ENCODE measurements at places on chromosomes 3 and 15. TPM values are rescaled to one million over a fixed set of nuclear protein-coding genes. Genes with fewer than 3 reads are reported as not detected.

GRCh38 chr15:89972085-89972484, 29.0 kb upstream of the ZNF710 start:
- no peak overlapping the region for H3K27ac ChIP-seq
- no peaks in the 10 kb centered on the region for H3K36me3 ChIP-seq
- H3K4me3 ChIP-seq = no peak overlapping the region
- H3K4me1 ChIP-seq = peaks cover 7% of the 10 kb centered on the region
- H3K27me3 ChIP-seq = peaks cover 10% of the 10 kb centered on the region

- H3K36me3 ChIP-seq = no peaks in the 10 kb centered on the region
- H3K27me3 ChIP-seq = peaks cover 11% of the 10 kb centered on the region
- peaks cover 29% of the 10 kb centered on the region for H3K4me1 ChIP-seq
- no peak overlapping the region for H3K27ac ChIP-seq
These were observed 45.9 kb downstream of the DAPK2 start for GRCh38 chr15:64000183-64000951.

- H3K4me1 ChIP-seq = peaks cover 9% of the 10 kb centered on the region
- H3K4me3 ChIP-seq = no peak overlapping the region
- no peak overlapping the region for H3K27ac ChIP-seq
- H3K36me3 ChIP-seq = peaks cover 3% of the 10 kb centered on the region
- DNase-seq = no peak
These were observed 78.2 kb downstream of the CMSS1 start for GRCh38 chr3:99895703-99896441.

DNA sequence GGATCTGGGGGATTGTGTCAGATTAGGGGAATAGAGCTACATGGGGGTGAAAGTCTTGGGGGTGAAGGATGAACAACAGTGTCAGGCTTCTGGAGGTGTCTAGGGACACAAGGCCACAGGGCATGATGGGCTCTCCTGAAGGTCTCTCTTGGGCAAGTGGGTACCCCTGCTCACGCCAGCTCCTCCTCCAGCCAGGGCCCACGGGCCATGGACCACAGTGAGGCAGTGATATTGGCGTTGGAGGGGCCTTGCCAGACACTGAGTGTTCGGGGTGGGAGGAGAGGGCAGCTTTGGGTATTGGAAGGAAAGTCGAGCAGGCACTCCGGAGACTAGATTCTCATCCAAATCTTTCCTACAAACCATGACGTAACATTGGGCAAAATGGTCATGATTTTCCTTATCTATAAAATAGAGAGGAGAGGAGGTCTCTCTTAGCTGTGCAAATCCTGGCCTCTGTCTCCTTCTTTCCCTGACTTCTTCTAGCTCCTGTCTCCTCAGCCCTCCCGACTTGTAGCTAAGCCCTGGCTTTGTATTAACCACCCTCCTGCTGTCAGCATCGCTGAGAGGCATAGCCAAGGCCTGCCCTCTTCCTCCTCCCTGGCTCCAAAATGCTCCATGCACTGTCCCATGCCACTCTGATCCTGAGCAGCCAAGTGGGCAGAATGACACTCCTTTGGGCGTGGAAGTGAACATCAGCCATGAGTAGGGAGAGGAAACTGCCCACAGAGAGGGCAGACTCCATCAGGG, 24.0 kb upstream of the SRP14 start:
- no peak overlapping the region for H3K4me3 ChIP-seq
- H3K27ac ChIP-seq = no peak overlapping the region
- no peaks in the 10 kb centered on the region for H3K27me3 ChIP-seq
- peaks cover 27% of the 10 kb centered on the region for H3K4me1 ChIP-seq
- DNase-seq = no peak

DNA sequence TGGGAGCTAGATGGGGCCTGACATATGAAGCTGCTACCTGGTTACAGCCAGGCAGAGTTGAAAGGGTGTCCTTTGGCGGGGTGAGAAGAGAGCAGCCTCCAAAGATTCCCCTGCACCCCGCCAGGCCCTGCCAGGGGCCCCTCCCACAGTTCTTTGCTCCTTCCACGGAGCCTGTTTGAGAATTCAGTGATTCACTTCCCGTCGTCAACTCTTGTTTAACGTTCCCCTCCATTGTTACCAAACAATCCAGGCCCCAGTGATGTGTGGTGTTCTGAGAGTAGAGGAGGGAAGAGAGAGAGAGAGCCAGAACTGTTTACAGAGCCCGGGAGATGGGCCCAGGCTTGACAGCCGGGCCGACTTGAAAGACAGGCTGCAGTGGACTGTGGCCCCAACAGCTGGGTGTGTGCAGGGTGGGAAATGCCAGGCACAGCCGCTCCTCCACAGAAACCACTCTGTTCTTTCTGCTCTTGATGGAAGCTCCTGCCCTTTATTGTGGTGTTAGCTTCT, 81.5 kb downstream of the SMAD3 start:
- DNase-seq = no peak
- H3K4me1 ChIP-seq = peaks cover 73% of the 10 kb centered on the region
- peak overlapping the region; percentile 83 for H3K27ac ChIP-seq
- H3K27me3 ChIP-seq = no peaks in the 10 kb centered on the region
- peaks cover 6% of the 10 kb centered on the region for H3K36me3 ChIP-seq

- H3K4me3 ChIP-seq = no peak overlapping the region
- no peaks in the 10 kb centered on the region for H3K27me3 ChIP-seq
- DNase-seq = no peak
- H3K36me3 ChIP-seq = peaks cover 37% of the 10 kb centered on the region
- no peak overlapping the region for H3K27ac ChIP-seq
- no peaks in the 10 kb centered on the region for H3K4me1 ChIP-seq
These were observed 88.9 kb downstream of the AAGAB start for GRCh38 chr15:67165254-67166253.

GRCh38 chr3:15092686-15093085, 6.3 kb downstream of the RBSN start:
- peaks cover 43% of the 10 kb centered on the region for H3K36me3 ChIP-seq
- no peak overlapping the region for H3K4me3 ChIP-seq
- H3K27me3 ChIP-seq = no peaks in the 10 kb centered on the region
- no peak for DNase-seq
- no peak overlapping the region for H3K27ac ChIP-seq

DNA sequence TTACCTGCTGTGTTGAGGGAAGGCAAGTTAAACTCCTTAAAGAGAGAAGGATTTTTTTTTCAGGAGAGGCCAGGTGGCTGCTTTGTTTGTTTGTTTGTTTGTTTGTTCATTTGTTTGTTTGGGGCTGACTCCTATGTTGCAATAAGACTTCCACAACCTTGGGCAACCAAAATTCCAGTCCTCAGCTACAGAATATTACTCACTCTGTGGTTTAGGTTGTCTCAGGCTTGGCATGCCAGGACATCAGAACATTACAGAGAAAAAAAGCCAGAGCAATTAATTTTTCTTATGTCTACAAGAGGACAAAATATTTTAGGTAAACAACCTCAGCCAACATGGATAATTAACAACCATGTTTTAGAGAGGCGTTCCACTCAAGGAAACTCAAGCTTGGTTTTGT, 156.7 kb upstream of the ATP11B start:
- no peak for DNase-seq
- no peak overlapping the region for H3K4me3 ChIP-seq
- H3K36me3 ChIP-seq = no peaks in the 10 kb centered on the region
- H3K27me3 ChIP-seq = peaks cover 9% of the 10 kb centered on the region

DNA sequence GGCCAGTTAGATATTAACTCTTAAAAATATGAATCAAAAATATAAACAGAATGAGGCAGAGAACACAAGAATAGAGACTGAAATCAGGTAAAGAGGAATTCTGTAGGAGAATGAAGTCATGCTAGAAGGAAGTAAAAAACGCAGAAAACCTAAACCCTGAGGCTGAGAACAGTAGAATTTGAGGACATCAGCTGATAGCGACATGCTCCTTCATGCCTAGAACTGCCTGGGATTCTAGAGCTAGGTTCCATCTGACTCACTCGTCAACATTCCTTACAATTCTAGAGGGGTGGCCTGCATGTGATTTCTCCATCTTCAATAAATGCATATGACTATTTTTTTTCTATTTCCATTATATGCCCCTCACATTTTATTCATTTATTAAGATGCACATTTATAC, 343.0 kb downstream of the ROBO1 start:
- H3K36me3 ChIP-seq = no peaks in the 10 kb centered on the region
- H3K27me3 ChIP-seq = no peaks in the 10 kb centered on the region
- no peak overlapping the region for H3K27ac ChIP-seq

- H3K36me3 ChIP-seq = no peaks in the 10 kb centered on the region
- H3K4me3 ChIP-seq = no peak overlapping the region
- H3K27me3 ChIP-seq = no peaks in the 10 kb centered on the region
- H3K27ac ChIP-seq = no peak overlapping the region
- DNase-seq = no peak
These were observed 36.9 kb upstream of the GNB4 start for GRCh38 chr3:179488213-179488612.

- peaks cover 13% of the 10 kb centered on the region for H3K4me1 ChIP-seq
- H3K4me3 ChIP-seq = no peak overlapping the region
- peak; percentile 53 for DNase-seq
- peaks cover 13% of the 10 kb centered on the region for H3K27me3 ChIP-seq
- no peak overlapping the region for H3K27ac ChIP-seq
These were observed 96.5 kb downstream of the FSIP1 start for GRCh38 chr15:39685999-39686613.

- H3K36me3 ChIP-seq = peaks cover 22% of the 10 kb centered on the region
- peak overlapping the region; percentile 99 for H3K27ac ChIP-seq
- no peaks in the 10 kb centered on the region for H3K27me3 ChIP-seq
- peak; percentile 88 for DNase-seq
These were observed 139.3 kb downstream of the FOXP1 start for GRCh38 chr3:71444028-71444860.

DNA sequence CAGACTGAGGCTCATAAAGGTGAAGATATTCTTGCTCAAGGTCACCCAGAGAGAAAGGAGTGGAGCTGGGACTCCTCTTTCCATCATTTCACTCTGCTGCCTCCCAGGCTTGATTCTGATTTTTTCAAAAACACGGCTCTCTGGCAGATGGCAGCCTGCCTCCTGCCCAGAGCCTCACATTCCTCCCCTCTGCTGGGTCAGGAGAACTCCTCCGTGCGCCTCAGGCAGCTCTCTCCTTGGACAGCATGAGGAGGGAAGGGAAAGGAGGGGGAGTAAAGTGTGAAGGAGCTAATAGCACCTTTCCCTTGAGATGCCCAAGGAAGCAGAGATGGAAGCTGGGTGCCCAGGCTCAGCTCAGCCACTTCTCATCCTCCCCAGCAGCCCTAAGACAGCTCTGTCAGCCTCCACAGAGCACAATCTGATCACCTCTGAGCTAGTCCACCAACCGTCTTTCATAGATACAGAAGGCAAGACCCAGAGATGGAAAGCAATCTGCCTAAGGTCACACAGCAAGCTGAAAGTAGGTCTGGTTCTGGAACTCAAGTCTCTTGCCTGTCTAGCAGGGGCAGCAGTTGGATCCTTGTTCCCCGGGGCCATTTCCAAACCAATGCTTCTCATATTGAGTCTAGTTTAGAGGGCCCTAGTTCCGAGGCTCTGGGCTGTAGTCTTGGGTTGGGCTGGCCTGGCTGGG, 3.5 kb downstream of the RLBP1 start:
- H3K27me3 ChIP-seq = peaks cover 11% of the 10 kb centered on the region
- DNase-seq = no peak
- H3K36me3 ChIP-seq = no peaks in the 10 kb centered on the region

DNA sequence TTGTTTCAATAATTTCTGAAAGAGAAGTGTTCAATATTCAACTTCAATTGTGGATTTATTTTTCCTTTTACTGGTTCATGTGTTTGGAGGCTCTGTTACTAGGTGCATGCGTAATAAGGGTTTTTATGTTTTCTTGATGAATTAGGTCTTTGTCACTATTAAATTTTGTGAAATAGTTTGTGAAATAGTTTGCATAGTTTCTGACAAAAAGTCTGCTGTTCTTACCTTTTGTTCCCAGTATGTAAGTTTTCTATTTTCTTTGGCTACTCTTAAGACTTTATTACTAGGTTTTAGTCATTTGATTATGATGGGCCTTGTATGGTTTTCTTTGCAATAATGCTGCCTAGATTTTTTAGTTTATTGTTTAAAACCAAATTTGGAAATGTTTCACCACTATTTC, 38.0 kb downstream of the MEF2A start:
- H3K27ac ChIP-seq = no peak overlapping the region
- peaks cover 56% of the 10 kb centered on the region for H3K36me3 ChIP-seq
- peaks cover 7% of the 10 kb centered on the region for H3K4me1 ChIP-seq
- no peak for DNase-seq
- no peak overlapping the region for H3K4me3 ChIP-seq

DNA sequence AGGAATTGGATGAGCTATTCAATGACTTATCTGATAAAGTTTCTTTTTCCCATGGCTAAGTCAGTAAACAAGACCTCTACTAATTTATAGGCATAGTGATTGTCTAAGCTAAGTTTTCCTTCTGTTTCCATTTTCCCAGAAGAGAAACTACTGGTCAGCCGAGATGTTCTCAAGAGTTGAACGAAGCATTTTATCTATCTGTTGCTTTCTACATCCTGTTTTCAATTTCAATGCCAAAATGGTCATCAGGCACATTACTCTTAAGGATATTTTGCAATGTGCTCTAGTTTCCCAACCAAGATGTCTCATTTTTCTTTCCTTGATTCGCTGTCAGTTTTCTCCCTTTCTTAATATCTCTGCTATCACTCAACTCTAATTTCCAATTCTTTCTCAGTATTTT, 228.7 kb downstream of the MBNL1 start:
- peaks cover 6% of the 10 kb centered on the region for H3K4me1 ChIP-seq
- DNase-seq = no peak
- H3K4me3 ChIP-seq = no peak overlapping the region
- no peaks in the 10 kb centered on the region for H3K27me3 ChIP-seq
- no peak overlapping the region for H3K27ac ChIP-seq

- peaks cover 6% of the 10 kb centered on the region for H3K27me3 ChIP-seq
- H3K27ac ChIP-seq = no peak overlapping the region
- DNase-seq = no peak
- H3K4me3 ChIP-seq = no peak overlapping the region
- H3K4me1 ChIP-seq = no peaks in the 10 kb centered on the region
These were observed 55.6 kb upstream of the DLG1 start for GRCh38 chr3:197353867-197354567.

GRCh38 chr3:23527326-23527725, 278.4 kb upstream of the UBE2E1 start:
- no peaks in the 10 kb centered on the region for H3K27me3 ChIP-seq
- H3K36me3 ChIP-seq = no peaks in the 10 kb centered on the region
- H3K27ac ChIP-seq = no peak overlapping the region
- H3K4me1 ChIP-seq = no peaks in the 10 kb centered on the region
- H3K4me3 ChIP-seq = no peak overlapping the region

DNA sequence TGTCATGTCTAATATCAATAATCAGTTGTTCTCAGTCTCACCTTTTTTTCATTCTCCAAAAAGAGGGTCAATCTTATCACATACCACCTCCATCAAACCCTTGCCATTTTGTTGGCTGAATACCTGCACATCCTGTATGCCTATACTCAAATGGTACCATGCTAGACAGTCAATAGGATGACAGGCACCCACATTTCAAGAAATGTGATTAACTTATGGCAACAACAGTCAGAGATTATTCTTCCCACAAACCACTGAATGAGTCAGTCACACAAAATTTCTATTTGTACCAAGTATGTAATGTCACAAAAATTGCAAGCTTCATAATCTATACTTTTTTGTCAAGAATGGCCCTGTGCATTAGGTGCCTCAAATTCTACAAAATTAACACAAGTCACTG, 5.1 kb upstream of the SLC27A2 start:
- H3K27me3 ChIP-seq = peaks cover 24% of the 10 kb centered on the region
- no peak for DNase-seq
- peak overlapping the region; percentile 16 for H3K27ac ChIP-seq
- no peak overlapping the region for H3K4me3 ChIP-seq

- no peaks in the 10 kb centered on the region for H3K27me3 ChIP-seq
- DNase-seq = no peak
- peaks cover 6% of the 10 kb centered on the region for H3K36me3 ChIP-seq
- H3K4me1 ChIP-seq = peaks cover 51% of the 10 kb centered on the region
- no peak overlapping the region for H3K27ac ChIP-seq
These were observed 11.4 kb downstream of the ZFAND6 start for GRCh38 chr15:80070840-80071239.

IQCF5 gene
- total RNA-seq = not detected

GALNT15 gene
- total RNA-seq = not detected
